Hepatic stellate cell (primary cell): ENCODE measurements at places on chromosomes 1 and 21.

DNA sequence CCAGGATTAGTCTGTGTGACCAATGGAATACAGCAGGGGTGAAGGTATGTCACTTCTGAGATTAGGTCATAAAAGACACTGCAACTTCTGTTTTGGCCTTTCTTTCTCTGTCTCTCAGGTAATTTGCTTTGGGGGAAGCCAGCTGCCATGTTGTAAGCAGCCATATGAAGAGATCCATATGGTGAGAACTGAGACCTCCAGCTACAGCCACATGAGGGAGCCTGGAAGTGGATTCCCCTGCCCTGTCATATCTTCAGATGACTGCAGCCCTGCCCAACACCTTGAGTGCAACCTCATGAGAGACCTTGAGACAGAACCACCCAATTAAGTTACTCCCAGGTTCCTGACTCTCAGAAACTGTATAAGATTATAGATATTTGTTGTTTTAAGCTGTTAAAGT lies 70.1 kb upstream of the ESRRG start:
- DNase-seq: no peak

GRCh38 chr1:185896863-185897262 lies 162.7 kb downstream of the HMCN1 start:
- no peak for DNase-seq

DNA sequence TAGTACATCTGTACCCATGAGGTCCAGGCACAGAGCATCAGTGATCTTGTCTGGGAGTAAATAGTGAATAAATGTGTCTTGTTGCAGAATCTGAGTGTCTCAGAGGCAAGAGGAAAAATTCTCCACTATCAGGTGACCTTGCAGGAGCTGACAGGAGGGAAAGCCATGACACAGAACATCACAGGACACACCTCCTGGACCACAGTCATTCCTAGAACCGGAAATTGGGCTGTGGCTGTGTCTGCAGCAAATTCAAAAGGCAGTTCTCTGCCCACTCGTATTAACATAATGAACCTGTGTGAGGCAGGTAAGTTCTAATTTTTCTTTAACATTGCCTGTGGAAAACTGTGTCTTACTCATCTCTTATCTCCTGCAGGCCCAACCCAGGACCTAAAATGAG lies 43.1 kb downstream of the IL12RB2 start:
- no peak for DNase-seq

GRCh38 chr1:83909687-83910086 lies 89.2 kb downstream of the TTLL7 start:
- no peak for DNase-seq
